Left ventricle myocardium inferior (tissue), 1 donor: ENCODE measurements at places on chromosomes 2 and 18. TPM values are rescaled to one million over a fixed set of nuclear protein-coding genes. Genes with fewer than 3 reads are reported as not detected.

ITGA6 gene
- 42.0 TPM for total RNA-seq

C1QL2 gene
- total RNA-seq, result not detected

DNA sequence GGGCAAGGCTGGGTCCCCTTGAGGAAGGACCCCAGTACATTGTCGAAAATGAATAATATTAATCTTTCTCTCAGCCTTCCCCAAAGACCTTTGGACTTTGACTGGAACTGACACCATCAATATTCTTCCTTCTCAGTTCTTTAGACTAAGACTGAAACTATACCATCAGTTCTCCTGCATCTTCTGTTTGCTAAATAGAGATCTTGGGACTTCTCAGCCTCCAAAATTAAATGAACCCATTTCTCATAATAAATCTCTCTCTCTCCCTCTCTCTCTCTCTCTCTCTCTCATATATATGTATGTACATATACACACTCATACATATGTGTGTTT, 39.7 kb upstream of the VRK2 start:
- DNase-seq, result no peak

- no peak for DNase-seq
These were observed 597.2 kb upstream of the ZEB2 start for GRCh38 chr2:145116834-145117725.

NT5DC4 gene
- not detected for total RNA-seq

DNA sequence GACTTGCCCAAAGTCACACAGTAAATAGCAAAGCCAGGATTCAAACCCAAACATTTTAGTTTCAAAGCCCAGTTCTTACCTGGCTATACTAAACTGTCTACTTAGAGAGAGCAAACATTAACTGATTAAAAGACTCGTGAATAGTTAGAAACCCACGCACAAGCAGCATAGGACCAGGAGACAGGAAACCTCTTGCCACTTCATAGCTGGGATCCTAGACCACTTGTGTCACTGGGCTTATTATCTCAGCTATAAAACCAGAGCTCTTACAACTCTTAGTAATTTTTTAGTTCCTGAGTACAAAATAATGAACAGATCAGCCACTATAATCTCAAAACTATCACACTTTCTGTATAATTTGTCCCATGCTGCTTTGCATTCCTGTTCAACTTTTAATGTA, 2.4 kb upstream of the AAK1 start:
- DNase-seq, result no peak

DNA sequence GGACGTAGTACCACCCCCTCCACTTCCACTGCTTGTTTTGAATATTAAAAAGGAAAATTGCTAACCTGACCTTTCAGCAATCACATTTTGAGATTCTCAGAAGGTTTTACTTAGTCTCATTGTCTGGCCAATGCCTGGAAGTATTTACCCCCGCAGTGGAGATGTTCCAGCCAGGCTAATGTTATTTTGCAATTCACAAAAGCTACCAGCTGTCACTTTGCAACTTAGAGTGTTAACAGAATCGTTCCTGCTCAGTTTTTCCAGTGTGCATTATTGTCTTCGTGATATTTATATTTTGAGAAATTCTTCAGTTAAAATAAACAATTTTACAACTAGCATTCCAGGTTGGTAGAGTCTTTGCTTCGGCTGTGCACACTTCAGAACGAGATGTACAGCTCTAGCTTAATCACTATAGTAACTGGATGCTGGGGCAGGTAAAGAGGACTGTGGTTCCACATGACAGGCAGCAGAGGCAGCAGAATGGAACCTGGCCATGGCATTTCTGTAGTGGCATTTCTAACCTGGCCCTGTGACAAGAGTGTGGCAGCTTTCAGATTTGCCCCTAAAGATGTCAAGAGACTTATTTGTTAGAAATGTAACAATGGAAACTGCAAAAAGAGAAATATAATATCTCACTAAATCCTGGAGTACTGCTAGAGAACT, 85.1 kb downstream of the DTNA start:
- peak; percentile 26 for DNase-seq

DLGAP1 gene
- 0.05 TPM for total RNA-seq

EIF2AK2 gene
- total RNA-seq, result 23.8 TPM

- no peak for DNase-seq
These were observed 205.9 kb downstream of the BABAM2 start for GRCh38 chr2:28096421-28096820.

DNA sequence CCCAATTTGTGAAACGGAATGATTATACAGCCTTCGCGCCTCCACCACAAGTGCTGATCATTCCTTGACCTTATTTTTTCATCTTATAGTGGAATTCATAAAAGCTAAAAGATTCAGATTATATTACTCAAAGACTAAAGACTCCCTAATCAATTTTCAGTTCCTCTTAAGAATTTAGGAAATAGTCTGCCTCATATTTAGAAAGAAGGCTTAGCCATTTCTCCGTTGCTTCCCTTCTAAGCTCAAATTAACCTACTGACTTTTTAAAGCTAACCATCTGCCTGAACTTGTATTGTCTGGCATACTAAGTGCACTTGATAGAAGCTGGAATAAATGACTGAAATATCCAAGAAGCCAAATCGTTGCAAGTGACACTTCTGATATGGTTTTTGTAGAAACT, 44.7 kb downstream of the HNRNPLL start:
- DNase-seq, result no peak

REG3A gene
- total RNA-seq, result not detected

ANKRD36 gene
- total RNA-seq, result 4.3 TPM

PROKR1 gene
- not detected for total RNA-seq

GRCh38 chr2:120472891-120473309, 127.0 kb downstream of the INHBB start:
- no peak for DNase-seq

PRKAG3 gene
- total RNA-seq, result 0.14 TPM

GRCh38 chr2:138122891-138123290, 158.6 kb downstream of the HNMT start:
- no peak for DNase-seq

- no peak for DNase-seq
These were observed 12.1 kb upstream of the RHOB start for GRCh38 chr2:20434588-20435294.

GYPC gene
- 98.8 TPM for total RNA-seq

- DNase-seq, result no peak
These were observed 7.1 kb upstream of the GRHL1 start for GRCh38 chr2:9944330-9944758.

DNA sequence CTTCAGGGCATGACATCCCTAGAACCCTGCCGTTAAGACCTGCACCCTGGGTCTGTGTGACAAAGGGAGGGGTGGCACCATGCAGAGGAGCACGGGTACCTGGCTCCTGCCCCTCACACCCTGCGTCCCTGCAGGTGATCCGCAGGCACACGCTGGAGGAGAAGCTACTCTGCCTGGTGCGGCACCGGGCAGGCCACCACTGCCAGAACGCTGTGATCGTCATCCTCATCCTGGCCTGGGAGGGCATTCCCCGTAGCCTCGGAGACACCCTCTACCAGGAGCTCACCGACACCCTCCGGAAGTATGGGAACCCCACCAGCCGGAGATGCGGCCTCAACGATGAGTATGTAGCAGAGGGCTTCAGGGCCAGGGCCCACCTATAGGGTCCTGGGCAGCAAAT, 60.0 kb downstream of the BOLA3 start:
- no peak for DNase-seq

- no peak for DNase-seq
These were observed 7.7 kb downstream of the TSHZ1 start for GRCh38 chr18:75218065-75218923.

DSEL gene
- total RNA-seq, result 1.6 TPM

DNA sequence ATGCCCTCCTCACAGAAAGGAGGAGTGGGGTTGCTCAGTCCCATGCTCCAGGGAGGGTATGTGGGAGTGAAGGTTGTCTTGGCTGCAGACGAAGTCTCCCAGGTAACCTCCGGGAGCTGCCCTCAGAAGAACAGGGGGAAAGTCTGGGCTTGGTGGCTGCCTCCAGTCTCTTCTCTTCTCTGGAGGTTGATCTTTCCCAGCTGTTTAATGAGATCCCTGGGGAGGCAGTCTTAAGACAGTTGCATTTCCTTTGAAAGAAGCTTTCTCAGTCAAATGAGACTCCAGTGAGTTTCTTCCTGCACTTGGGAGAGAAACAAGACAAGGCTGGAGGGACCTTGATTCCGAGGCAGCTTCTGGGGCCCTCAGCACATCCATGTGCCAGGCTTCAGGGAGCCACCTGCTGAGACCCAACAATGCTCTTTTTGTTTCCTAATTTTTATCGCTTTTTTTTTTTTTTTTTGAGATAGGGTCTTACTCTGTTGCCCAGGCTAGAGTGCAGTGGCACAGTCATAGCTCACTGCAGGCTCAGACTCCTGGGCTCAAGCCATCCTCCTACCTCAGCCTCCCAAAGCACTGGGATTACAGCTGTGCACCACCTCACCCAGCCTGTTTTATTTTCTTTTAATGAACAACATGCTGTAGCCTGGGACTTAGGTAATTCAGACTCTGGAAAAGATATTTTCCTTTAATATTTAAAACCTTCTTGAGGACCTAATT, 71.7 kb upstream of the TPO start:
- no peak for DNase-seq

- no peak for DNase-seq
These were observed 34.4 kb downstream of the VRK2 start for GRCh38 chr2:58081000-58081399.

GRCh38 chr18:10371165-10371564, 83.3 kb upstream of the APCDD1 start:
- DNase-seq, result no peak

DSG1 gene
- 1.3 TPM for total RNA-seq

DNA sequence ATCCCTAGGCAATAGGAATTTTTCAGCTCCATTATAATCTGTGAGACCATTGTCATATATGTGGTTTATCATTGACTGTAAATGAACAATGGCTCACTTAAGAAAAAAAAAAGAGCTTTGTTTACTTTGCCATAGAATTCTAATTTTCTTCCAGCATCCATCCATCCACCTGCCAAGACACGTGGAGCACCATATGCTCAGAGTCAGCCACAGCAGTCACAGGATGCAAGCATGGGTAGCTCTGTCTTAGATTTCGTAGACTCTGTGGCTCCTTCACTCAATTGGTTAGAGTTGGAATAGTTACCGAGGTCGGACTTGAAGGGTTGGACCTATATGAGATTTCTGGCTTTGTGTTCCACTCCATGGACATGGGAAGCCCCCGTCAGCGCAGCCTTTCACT, 75.6 kb downstream of the COA5 start:
- DNase-seq, result no peak

- DNase-seq, result no peak
These were observed 1499.0 kb upstream of the TMEFF2 start for GRCh38 chr2:193693758-193694157.
